Right cardiac atrium (tissue), 5 donors: ENCODE measurements at places on chromosomes 2 and 18. TPM values are rescaled to one million over a fixed set of nuclear protein-coding genes. Genes with fewer than 3 reads are reported as not detected.
A peak's percentile ranks its signal among the peaks of the same experiment; 100 is the strongest.

DNA sequence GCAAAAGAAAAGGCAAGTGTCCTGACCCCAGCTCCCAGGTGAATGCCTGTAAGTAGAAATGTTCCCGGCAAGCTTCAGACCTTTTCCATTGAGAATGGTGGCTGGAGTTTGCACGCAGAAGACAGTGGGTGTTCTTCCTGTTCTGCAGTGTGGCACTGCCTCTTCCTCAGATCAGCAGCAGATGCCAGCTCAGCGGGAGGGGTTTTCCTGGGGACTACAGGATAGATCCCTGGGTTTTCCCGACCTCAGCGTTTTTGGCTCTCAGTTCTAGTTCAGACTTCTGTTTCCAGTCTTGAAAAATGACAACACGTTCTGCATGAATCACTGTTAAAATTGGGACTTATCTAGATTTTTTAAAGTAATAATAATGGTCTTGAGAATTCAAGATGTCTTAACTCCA lies 39.2 kb downstream of the GRHL1 start:
- peak; percentile 85 for DNase-seq

GRCh38 chr18:67726882-67727281 lies 210.4 kb upstream of the DSEL start:
- no peak for DNase-seq

DNA sequence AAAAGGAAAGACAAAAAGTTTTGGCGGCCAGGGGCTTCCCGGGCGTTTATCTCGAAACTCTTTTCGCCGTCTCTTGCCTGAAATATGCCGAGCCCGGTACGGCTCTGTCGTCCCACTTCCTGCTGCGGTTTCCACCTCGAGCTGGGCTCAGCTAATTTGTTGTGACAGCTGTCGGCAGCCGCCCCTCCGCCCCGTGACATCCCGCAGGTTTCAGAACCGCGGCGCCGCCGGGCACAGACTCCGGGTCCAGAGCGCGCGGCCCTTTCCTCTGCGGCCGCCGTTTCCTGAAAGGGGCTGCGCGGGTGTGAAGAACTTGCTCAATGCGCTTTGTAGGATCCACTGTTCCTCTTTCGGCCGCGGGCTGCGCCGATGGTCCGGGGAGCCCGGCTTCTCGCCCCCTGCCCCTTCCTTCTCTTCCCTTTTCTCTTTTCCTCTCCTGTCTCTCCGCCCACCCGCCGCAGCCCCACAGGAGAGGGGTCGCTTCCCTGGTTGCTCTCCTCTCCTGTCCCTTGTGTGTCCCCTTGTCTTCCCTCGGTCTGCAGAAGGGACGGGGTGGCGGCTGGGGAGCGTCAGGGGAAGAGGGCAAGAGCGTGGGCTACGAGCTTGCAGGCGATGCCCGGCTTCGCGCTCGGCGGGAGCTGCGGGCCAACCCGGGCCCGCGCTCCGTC lies 648 bp downstream of the ARID5A start:
- DNase-seq, result peak; percentile 90

DNA sequence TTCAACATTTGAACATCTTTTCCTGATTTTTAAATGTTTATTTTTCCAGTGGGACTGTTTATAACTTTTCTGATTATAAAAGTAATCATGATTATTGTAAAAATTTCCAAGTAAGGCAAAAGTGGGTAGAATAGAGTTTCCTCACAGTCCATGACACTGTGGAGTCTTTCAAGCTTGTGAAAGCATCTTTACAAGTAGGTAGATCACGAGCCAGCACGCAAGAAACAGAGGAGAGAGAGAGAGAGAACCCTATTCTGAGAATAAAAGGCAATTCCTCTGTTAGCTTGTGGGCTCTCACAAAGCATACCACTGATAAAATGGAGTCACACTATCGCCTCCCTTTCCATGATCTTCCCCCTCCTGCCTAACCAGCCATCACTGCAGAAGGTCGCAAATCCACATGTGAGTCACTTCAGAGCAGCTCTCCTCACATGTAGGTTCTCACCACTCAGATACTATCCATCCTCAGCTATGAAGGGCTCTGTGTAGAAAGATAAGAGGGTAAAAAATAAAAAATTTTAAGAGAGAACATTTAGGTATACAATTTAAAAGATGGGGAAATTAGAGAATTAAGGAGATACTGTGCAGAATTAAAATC lies 40.3 kb downstream of the AAK1 start:
- DNase-seq, result no peak

SCTR gene
- total RNA-seq, result 0.38 TPM

- DNase-seq, result no peak
Measured at GRCh38 chr2:227376656-227377396, 2.3 kb downstream of the TM4SF20 start.

DNA sequence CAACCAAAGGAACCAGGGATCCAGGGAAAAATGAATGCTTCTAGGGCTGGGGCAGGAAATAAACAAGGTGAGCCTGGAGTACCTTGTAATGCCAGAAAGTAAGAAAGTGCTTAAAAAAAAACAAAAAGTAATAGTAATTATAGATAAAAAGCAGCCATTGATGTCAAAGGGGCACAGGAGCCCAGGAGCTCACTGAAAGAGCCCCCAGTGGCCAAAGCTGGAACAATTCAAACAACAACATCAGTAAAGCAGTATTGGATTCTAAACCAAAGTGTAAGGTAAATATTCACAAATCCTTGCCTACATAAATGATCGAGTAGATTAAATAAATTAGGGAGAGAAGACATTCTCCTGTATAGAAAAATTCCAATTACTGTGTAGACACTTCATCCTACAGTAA lies 114.3 kb upstream of the ARL4C start:
- DNase-seq, result no peak

MAPRE3 gene
- 58.8 TPM for total RNA-seq

CCDC74B gene
- 0.86 TPM for total RNA-seq

DNA sequence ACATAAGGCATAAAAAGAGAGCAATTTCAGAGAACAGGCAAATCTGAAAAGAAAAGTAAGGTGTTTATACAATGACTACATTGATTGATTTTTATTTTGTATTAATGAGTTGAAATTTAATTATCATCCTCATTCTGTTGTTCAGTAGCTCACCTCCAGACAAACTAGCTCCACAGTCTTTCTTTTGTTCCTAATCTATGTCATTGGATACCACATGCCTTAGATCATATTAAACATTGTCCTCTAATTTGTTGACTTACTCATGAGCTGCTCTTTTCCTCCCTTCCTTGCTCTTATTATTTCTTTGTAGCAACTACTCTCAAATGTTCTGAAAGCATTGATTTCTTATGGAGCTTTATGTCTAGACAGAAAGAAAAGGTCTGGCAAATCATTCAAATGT lies 185.5 kb upstream of the ZSWIM2 start:
- no peak for DNase-seq

GRCh38 chr18:69102959-69103358 lies 297.7 kb upstream of the DOK6 start:
- DNase-seq, result no peak

DNA sequence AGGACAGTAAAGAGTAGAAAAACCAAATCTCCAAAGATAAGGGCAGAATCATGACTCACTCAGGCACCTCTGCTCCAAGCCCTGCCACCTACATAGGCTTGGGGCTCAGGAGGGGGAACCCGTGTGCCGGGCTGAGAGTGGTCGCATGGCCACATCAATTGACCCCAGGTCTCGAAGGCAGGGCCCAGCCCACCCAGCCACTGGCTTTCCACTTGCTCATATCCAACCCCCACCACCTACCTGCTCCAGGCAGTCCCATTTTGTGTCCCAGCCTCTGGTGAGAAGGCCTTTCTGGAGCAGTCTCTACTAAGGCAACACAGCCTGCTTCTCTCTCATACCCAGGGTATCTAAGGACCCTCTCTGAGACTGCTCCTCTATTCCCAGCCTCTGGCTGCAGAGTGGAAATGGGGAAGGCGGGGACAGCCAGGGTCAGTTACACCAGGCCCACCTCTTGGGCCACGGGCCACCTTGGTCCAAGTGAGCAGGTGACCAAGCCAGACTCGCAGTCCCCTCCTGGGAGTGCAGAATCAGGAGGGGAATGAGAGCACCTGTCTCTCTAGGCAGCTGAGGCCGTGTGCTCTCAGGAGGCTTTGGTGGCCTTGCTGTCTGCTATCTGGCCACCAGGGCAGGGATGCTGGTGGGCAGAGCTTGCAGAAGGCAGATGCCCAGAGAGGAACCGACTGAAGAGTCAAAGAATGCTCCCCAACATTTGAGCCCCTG lies 20.8 kb downstream of the TFCP2L1 start:
- DNase-seq, result no peak

- no peak for DNase-seq
Measured at GRCh38 chr2:37588316-37588777, 83.1 kb downstream of the CDC42EP3 start.

DNA sequence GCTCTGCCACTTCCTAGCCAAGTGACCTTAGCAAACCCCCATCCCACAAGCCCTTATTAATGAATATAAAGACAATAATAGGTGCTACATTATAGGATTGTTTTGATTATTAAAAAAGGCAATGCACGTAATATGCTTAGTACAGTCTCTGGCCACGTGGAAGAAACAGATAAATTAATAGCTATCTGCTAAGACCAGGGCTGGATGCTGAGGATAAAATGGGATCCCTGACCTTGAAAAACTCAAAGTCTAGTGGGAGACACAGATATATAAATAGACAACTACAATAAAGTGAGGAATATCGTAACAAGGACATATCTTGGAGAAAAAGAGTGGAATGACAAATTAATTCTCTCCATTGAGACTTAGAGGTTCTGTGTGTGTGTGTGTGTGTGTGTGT lies 29.9 kb upstream of the PARD3B start:
- DNase-seq, result no peak

FOXD4L1 gene
- not detected for total RNA-seq

DNA sequence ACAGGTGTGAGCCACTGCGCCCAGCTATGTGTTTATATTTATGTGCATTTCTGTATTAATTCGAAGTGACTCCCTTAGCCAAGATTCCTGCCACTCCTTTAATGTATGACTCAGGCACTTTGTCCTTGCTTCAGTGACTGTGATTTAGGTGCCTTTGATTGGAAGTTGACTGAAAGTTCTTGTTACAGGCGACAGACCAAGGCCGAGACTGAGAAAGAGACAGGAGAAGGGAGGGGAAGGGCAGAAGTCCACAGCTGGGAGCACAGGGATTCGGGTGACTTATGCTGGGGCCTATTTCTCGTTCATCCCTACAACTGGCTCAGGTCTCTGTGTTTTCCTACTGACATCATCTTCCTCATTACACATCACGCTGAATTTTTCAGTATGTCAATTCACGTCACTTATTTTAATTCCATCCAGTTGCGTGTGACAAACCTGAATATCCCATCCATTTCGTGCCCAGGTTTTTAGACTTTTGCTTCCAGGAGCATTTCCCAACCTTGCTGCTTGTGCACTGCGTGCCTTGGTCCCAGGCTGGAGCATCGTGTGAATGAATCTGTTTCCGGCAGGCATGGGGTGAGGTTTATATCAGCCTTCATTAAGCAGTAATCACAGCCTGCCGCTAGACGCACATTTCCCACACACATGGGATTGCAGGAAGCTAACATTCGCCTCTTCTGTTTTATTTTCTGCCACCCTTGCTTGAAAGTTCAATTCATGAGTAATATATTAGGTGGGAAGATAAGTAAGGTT lies 42.4 kb downstream of the TMEM18 start:
- DNase-seq, result no peak
